Inflammatory macrophage treated with lipopolysaccharide for 4 hours (primary cell): ENCODE measurements at places on chromosomes 7 and 10.

DNA sequence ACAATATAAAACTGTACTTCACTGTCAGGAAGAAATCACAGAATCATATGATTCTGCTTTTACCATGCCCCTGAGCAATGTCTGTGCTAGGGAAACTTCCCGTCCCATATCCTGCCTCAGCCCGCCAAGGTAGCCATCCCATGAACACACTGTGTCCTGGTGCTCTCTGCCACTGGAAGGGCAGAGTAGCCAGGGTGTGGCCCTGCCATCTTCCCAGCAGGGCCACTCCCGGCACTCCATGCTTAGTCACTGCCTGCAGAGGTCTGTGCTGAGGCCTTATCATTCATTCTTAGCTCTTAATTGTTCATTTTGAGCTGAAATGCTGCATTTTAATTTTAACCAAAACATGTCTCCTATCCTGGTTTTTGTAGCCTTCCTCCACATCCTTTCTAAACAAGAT, 31.8 kb downstream of the AP3M1 start:
- DNase-seq, result no peak

DNA sequence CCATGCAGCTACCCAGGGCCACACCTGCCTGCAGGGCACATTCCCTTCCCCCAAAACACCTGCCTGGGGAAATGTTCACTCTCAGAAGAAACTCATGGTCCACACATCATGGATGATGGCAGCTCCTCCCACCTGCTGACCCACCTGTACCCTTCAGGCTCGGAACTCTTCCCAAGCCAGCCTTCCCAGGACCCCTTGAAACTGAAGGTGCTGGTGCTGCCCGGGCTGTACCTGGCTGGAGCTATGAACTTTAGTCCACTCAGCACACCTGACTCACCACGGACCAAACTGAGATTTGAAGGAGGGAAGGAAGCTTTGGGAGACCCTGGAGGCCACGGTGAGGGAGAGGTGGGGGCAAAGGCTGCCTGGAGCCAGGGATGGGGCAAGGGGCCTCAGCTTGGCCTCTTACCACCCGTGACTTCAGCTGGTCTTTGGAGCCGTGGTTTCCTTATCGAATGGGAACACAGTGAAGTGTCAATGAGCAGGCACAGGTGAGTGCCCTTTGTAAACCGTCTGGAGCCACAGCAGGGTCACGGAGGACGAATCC, 30.1 kb upstream of the INPP5A start:
- DNase-seq, result no peak

- DNase-seq, result no peak
Measured at GRCh38 chr7:2763597-2763996, 75.6 kb downstream of the AMZ1 start.

GRCh38 chr10:25867321-25867720, 66.7 kb upstream of the MYO3A start:
- peak; percentile 4 for DNase-seq

GRCh38 chr10:56604624-56605023, 243.6 kb upstream of the ZWINT start:
- DNase-seq, result no peak

DNA sequence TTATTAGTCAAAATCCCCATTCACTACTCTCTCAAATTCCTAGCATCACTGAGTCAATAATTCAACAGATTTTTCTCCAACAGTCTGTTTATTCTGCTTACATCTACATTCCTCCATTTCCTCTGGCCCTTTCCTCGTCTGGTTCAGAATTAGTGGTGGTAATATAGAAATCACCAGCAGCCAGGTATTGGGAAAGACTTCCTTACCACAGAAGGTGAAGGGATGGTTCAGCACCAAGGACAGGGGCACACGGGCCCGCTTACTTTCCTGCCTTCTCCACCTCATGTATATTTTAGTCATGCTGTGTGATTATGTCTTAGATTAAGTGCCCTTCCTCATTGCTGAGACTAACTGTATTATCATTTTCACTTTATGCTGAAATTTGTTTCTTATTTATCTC, 70.4 kb upstream of the APBB1IP start:
- no peak for DNase-seq

GRCh38 chr10:49000437-49001398, 61.1 kb upstream of the LRRC18 start:
- no peak for DNase-seq
